NB4 (cell line): ENCODE measurements at places on chromosomes 13 and 19.

DNA sequence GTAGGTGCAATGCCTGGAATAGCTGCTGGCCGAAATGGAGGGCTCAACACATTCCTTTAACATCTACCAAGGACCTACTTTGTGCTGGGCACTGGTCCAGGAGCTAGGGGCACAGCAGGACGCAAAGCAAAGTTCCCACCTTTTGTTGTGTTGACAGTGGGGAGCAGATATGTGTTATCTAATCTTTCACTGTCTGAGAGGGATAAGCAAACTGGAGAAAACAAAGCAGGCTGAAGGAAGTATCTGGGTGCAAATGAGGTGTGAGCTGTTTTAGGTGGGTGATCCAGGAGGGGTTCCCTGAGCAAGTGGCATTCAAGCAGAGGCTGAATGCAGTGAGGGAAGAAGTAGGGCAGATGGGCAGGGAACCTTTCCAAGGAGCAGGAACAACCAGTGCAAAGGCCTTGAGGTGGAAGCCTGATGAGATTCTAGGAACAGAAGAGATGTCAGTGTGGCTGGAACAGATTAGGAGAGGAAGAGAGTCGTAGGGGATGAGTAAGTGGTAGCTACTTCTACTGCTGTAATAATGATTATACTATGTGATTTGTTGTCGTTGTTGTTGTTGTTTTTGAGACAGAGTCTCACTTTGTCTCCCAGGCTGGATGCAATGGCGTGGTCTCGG is 2.2 kb upstream of the PLAUR start:
- no peak for DNase-seq

DNA sequence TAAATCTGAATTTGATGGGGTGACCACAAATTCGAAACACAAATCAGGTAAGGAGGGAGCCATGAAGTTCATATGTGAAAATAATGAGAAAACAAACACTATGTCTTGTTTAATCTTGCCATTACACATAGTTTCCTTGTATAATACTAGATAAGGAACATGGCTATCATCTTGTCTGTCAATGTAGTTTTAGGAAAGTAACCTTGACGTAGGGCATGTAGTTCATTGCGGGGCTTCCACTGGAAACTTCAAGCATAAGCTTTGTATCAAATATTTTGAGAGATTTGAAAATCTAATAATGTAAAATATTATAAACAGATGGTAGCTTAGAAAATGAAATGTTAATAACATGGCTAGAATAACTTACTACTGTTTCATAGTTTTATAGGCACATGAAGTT is 8.8 kb downstream of the BIVM start:
- DNase-seq: no peak

GRCh38 chr13:44903574-44903985 is 85.7 kb downstream of the NUFIP1 start:
- no peak for DNase-seq

- no peak for DNase-seq
These were observed 86.3 kb downstream of the ARHGEF7 start for GRCh38 chr13:111201304-111201940.

DNA sequence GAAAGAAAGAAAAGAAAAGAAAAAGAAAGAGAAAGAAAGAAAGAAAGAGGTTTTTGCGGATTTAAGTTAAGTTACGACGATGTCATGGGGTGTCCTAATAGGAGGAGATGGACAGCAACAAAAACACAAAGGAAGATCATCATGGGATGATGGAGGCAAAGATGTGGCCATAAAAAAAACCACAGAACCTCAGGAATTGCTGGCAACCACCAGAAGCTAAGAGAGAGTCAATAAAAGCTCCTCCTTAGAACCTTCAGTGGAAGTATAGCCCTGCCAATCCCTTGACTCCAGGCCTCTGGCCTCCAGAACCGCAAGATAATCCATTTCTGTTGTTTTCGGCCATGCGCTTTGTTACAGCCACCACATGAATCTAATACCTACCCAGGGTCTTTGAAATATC is 11.5 kb downstream of the PLEKHA4 start:
- no peak for DNase-seq
